ENCODE measurements at places on chromosomes 13 and 19.
A peak's percentile ranks its signal among the peaks of the same experiment; 100 is the strongest.

DNA sequence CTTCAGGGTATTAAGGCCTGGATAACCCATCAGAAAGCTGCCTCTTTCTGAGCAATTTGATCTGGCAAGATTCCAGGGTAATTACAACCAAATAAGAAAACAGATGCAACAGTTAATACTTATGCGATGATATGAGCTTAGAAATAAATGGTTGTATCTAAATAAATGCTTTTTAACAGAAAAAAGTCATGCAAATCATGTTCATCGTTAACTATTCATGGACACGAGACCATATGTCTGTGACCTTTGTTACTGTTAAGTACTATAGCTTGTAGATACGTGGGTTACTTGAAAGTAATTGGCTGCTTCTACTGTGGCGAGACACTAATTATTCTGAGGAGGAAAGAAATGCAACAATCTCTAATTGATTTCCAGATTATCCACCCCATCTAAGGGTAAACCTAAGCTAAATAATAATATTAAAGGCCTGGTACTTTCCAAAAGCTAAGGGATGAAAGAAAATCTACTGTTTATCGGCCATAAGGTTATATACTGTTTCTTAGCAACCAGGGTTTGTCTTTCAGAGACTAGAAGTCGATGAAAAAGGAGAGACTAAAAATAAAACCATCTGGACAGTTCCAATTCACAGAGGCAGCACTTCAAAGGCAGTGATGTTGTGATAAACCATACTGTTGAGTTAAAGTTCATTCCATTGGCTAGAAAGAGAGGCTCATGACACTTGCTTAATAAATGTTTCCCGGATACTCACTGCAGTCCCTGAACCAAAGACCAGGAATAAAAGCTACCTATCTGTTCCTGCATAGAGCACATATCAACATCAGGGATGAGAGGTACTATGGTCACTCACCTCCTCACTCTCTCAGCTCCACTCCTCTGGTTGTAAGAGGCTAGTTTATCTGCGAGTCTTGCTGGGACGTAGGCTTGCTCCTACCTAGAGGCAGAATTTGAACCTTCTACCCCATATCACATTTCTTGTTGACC, 1.5 kb downstream of the EPSTI1 start:
- peak; percentile 36 for DNase-seq

DNA sequence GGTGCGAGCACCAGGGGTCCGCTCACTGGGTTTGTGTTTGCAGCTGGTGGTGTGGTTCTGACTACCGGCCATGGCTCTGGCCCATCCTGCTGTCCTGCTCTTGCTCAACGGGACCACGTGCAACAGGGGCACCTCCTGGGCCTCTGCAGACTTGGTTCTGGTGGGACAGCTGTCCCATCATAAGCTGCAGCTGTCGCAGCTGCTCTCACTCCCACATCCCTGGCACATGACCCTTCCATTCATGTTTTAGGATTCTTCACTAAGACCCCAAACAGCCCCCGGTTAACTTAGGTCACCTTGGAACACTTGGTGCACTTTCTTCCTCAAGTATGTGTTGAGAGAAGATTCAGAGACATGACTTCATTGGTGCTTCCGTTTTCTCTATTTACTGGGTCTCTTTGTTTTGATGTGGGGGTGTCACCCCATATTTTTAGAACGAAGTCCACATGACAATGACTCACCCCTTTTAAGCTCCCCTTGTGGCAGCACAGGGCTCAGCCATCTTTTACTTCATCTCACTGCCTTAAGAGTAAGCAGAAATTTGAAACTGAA, 68.4 kb upstream of the ARHGEF7 start:
- DNase-seq, result no peak

GRCh38 chr13:55437162-55437561, 1703.6 kb upstream of the PRR20A start:
- DNase-seq, result no peak

GRCh38 chr19:29708554-29709439, 6.3 kb downstream of the C19orf12 start:
- DNase-seq, result no peak

DNA sequence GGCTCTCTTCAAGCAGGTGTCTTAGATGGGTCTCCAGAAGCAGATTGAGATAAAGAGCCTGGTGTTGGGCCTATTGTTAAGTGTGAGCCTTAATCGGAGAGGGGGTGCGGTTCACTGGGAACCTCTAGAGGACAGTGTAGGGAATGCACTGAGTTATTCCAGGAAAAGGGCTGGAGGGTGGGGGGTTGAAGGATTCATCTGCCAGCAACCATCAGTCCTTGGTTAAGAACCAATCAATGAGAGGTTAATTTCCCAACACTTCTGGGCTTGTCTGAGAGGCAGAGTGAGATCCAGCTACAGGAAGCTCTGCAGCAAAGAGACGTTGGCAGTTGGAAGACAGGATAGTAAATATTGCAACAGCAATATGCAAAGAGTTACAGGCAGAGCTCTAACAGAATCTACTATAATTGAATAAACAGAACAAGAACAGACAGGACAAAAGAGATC, 28.7 kb downstream of the CYP4F2 start:
- DNase-seq, result no peak

DNA sequence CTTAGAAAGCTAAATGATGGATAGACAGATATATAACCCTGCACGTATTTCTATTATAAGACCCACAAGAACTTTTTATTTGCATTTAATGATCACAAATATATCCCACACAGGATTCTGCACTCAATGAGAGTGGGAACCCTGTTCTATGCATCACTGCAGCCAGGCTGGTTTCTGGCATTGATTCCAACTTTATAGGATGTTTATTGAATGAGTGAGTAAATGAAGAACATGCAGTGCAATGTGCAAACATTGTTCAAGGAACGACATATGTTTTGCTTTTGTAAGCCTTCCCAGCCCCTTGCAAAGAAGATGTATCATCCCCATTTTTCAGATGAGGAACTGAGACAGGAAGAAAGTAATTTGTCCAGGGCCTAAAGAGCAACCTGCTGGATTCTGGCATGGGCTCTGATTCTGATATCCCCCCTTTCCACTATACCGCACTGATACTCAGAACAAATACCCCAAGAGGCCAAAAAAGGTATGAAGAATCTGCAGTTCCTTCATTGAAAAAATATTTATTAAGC, 246.3 kb downstream of the LACC1 start:
- no peak for DNase-seq

DNA sequence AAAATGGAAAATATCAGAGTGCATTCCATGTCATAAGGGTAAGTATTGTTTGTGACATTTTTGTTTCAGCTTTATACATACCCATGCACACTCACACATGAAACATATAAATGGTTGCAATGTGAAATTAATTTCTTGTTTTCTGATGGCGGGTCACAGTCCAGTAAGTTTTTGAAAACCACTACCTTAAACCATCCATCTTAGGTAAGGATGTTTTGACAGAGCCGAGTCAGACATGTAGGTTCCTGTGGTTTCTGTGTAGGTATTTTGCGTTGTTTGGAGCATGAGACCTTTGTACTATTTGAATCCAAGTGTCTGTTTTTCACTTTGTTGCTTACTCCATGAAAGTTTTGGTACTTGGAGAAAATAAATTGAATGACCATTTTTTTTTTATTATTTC, 121.7 kb downstream of the B3GLCT start:
- no peak for DNase-seq

DNA sequence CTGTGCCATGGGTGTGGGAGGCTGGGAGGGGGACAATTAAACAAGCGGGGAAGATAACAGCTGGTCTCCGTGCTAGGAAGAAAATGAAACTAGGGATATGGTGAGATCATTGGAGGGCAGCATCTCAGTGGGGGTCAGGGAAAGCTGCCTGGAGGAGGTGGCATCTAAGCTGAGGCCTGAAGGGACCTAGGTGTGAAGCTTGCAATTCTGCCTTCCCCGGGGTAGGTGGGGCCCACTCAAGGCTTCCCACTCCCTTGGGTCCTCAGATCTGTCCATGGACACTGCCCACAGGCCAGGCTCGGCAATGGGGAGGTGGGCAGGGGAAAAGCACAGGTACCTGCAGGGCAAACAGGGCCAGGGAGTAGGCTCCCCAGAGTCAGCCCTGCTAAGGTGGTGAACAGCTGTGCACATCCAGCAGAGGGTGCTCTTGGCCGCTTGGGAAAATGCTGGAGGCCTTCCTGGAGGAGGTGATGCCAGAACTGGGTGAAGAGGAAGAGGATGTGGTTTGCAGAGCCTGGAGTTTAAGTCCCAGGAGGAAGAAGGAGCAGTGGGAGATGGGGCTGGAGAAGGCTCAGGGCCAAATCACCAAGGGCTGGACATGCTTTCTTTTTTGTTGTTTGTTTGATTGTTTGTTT, 25.7 kb upstream of the CCNE1 start:
- DNase-seq, result no peak
